ENCODE measurements at places on chromosomes 13 and 19.

GRCh38 chr19:35399231-35399630, 28.4 kb downstream of the GPR42 start:
- no peak for DNase-seq

- no peak for DNase-seq
Measured at GRCh38 chr19:23771316-23771715, 12.6 kb upstream of the ZNF681 start.

- no peak for DNase-seq
Measured at GRCh38 chr19:8654591-8655339, 24.3 kb downstream of the NFILZ start.

GRCh38 chr13:94435604-94436226, 43.8 kb downstream of the DCT start:
- DNase-seq: peak; percentile 35

- DNase-seq: no peak
Measured at GRCh38 chr13:79722885-79723445, 242.0 kb downstream of the NDFIP2 start.

DNA sequence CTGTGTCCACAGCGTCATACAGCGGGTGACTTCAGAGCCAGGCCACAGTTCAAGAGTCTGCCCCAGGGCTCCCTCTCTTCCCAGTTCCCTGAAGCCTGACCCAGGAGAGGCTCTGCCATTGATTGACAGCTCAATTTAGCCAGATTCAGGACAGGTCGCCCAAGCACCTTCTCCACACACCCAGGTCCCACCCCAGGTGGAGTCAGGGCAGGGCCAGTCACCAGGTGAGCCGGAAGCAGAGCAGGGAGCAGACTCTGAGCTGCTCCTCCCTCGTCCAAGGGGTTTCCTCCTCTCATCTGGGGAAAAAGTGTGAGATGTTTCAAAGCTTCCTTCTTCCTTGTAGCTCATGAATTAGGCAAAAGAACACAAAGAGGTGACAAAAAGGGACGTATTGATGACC, 5.6 kb downstream of the CEACAM7 start:
- no peak for DNase-seq

DNA sequence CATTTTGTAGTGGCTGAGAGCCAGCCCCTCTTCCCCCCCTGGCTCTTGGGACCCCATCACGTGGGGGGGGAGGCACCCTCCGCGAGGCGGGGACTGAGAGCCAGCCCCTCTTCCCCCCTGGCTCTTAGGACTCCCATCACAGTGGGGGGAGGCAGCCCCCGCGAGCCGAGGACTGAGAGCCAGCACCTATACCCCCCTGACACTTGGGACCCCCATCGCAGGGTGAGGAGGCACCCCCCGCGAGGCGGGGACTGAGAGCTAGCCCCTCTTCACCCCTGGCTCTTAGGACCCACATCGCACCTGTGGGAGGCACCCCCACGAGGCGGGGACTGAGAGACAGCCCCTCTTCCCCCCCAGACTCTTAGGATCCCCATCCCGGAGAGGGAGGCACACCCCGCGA, 2426.5 kb upstream of the PCDH20 start:
- no peak for DNase-seq

- DNase-seq: no peak
Measured at GRCh38 chr13:76035711-76036110, 399.6 kb downstream of the LMO7 start.

- peak; percentile 88 for DNase-seq
Measured at GRCh38 chr19:49676136-49676783, 811 bp upstream of the PRMT1 start.

- DNase-seq: no peak
Measured at GRCh38 chr19:1066251-1066747, 668 bp upstream of the ARHGAP45 start.

GRCh38 chr13:41054919-41055619, 6.2 kb upstream of the WBP4 start:
- DNase-seq: no peak

DNA sequence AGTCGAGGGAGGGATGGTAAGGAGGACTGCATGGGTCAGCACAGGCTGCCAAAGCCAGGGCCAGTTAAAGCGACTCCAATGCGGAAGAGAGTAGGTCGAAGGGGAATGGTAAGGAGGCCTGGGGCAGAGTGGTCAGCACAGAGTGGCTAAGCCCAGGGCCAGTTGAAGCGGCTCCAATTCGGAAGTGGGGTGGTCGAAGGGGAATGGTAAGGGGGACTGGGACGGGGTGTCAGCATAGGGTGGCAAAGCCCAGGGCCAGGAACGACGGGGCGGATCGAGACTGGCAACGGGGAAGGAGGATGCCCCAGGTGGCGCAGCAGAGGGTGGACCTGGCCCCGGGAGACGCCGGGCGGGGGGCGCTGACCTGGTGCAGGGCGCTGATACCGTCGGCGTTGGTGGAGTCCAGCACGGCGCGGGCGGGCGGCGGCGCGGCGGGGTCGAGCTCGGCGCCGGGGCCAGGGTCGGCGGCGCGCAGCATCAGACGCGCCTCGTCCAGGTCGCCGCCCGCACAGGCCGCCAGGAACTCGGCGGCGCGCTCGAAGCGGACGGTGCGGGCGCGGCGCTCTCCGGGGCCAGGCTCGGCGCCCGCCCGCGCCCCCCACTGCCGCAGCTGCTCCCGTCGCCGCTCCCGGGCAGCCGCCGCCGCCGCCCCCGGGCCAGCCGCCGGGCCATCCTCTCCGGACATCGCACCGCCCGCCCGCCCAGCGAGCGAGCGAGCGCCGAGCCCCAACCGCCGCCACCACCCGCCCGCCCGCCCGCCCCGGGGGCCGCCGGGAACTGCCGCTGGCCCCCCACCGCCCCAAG, at the start of gene PPP1R12C:
Gene PPP1R12C, minus strand, starts transcription at position 779 of the 804 bp plus-strand sequence. Its CDS starts 94 bp downstream, at position 685.
- DNase-seq: no peak

DNA sequence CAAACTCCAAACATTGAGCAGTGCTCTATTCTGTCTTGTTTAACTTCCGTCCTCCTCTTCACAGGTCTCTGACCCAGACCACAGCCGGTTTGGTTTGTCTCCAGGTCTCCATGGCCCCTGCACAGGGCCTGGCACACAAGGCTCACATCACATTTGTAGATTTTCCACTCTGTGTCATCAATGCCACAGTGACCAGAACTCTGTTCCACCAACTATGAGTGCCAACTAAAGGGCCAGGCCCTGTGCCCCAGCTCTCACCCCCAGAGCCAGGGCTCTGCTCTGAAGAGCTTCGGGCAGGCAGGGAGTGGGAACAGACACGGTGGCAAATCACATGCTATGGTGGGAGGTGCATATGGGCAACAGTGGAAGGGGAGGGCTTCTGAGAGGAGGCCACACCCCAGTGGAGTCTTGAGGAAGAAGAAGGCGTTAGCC, 16.0 kb downstream of the SMG9 start:
- DNase-seq: no peak

GRCh38 chr13:67231289-67232000, 1.3 kb upstream of the PCDH9 start:
- DNase-seq: no peak

DNA sequence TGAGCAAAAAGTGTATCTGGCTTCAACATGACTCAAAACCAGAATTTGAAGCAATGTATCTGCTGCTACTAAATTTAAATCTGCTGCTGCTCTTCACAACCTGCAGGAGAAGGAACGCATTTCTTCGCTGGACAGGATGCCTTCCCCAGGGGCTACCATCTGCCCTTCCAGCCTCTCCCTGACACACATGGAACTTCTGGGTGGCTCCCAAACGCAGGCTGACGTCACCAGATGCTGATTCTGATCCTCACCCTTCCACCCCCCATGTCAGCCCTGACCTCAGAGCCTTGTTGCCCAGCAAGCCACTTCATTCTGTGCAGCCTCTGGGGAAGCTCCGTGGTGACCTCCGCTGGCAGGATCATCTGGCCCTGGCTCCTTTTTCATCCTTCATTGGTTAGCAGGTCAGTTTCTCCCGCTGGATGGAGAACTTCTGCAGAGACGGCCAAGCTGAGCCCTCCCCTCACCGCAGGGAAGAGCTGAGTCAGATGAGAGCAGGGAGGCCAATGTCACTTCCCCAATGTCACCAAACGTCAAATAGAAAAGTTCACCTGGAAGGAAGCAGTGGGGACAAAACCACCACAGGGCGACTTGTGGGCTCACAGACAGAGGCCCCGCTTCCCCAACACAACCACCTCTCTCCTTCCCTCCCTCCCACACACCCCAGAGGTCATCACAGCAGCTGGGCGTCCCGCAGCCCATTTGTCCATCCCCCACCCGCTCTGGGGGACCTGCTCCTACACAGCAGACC, 14.0 kb upstream of the RAB20 start:
- no peak for DNase-seq

- no peak for DNase-seq
Measured at GRCh38 chr19:29550896-29551295, 25.1 kb downstream of the VSTM2B start.

DNA sequence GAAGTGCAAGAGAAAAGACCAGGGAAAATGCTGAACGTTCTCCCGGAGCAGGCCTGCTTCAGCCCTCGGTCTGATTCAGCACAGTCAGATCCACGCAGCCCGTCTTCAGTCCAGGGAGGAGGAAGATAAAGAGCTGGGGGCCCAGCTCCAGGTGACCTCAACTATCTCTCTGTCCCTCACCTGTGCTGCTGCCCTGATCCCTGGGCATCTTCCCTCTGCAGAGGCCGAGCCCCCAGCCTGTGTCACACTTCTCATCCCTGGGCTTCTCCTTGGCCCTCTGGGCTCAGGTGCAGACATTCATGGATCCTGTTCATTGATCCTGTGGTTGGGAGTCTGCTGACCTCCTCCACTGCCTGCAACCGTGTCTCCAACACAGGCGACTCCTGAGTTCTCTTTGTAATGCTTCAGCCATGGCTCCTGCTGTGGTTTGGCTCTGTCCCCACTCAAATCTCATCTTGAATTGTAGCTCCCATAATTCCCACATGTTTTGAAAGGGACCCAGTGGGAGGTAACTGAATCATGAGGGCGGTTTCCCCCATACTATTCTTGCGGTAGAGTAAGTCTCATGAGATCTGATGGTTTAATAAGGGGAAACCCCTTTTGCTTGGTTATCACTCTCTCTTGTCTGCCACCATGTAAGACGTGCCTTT, 27.9 kb downstream of the COL4A2 start:
- DNase-seq: no peak

- no peak for DNase-seq
Measured at GRCh38 chr13:24921003-24921402, 157.0 kb downstream of the RNF17 start.

- no peak for DNase-seq
Measured at GRCh38 chr13:111510502-111511218, 190.2 kb downstream of the TEX29 start.

- no peak for DNase-seq
Measured at GRCh38 chr19:51242881-51243630, 7.8 kb upstream of the SIGLECL1 start.

DNA sequence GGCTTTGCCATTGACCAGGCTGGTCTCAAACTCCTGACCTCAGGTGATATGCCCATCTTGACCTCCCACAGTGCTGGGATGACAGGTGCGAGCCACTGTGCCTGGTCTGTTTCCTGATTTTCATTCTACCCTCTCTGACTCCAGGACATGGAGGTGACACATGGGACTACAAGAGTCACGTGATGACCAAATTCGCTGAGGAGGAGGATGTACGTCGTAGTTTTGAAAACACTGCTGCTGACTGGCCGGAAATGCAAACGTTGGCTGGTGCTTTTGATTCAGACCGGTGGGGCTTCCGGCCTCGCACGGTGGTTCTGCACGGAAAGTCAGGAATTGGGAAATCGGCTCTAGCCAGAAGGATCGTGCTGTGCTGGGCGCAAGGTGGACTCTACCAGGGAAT, 40.2 kb downstream of the NLRP5 start:
- DNase-seq: no peak

DNA sequence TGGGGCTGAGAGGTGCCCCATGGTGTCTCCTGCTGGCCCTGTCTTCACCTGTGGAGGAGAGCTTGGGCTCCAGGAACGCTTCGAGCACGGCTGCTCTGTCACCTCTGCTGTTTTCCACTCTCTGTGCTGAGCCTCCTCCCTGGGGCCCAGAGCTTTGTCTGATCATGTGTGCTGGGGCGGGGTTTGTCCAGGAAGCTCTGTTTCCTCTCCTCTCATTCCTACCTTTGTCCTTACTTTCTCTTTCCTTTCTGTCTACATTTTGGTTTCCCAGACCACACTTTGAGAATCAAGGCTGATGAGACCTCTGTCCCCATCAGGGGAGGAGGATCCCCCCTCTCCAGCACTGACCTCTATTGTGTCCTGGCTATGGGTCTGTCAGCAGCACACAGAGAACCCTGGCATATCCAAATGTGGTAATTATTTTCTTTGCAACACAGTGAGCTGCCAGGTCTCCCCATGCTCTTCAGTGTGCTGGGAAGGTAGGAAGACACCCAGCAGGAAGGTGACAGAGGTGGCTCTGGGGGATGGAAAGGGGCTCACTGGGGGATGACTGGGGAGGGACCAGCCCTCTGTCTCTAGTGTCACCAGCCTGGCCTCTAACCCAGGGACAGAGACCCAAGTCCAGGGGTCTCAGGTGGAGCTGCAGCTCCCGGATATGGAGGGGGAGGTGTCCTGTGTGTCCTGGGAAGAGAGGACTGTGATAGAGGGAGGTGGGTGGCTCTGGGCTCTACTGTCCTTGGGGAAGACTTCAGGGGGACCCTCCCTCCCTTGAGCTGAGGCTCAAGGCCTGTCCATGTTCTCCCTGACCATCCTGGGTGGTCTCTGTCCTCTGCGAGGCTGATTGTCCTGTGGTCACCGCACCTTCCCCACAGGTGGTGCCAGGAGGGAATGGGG, at the start of gene CEACAM1:
Gene CEACAM1, minus strand, starts transcription at position 128 of the 894 bp plus-strand sequence. Its CDS starts 107 bp downstream, at position 21.
- DNase-seq: no peak

DNA sequence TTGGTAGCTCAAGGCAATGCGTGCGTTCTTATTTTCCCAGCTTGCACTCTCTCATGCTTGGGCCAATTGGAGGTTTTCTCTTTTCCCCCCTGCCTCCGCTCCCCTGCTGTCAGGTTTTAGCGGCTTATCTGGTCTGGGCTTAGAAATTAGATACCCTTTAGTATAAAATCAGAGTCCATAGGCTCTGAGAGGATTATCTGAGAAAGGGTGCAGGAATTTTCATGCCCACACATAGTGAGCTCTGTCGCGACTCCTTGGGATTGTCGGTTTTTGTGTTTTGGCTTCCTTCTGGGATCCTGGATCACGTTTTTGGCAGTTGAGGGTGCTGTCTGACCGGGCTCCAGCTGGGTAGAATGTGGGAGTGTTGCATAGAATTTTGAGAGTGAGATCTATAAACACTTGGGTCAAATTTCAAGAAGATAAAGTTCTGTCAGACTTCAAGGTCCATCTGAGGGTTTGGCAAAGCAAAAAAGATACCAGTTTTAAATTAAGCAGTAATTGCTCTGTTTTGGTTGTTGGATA, 12.4 kb downstream of the CHAF1A start:
- no peak for DNase-seq

DNA sequence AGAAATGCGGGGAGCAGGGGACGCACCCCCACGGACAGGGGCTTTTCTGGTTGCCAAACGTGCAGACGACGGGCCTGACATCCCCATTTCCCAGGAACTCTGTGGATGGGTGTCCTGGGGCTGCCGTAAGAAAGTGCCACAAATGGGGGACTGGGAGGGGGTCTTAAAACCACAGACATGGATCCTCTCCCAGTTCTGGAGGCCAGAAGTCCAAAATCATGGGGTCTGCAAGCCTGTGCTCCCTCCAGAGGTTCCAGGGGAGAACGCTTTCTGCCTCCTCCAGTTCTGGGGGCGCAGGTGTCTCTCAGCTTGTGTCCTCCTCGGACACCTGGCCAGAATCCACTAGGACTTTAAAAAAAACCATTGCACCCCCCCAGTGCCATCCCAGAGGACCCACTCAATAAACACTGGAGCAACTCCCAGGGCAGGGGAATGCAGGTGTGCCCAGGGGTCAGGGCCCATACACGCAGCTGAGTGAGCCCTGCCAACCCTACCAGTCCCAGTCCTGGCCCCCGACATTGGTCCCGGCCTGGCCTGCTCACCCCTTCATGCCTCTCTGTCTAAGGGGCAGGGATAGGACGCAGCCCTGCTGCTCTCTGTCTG, 103.9 kb downstream of the GADD45B start:
- DNase-seq: no peak

Measured in NCI-H446 treated with DMSO at 0.1 percent for 48 hours (cell line).